ENCODE measurements at places on chromosomes 7 and 10. TPM values are rescaled to one million over a fixed set of nuclear protein-coding genes. Genes with fewer than 3 reads are reported as not detected.
A peak's percentile ranks its signal among the peaks of the same experiment; 100 is the strongest.

Gene CYP51A1
- total RNA-seq, result 76.6 TPM

Gene AGAP6
- 4.3 TPM for total RNA-seq

DNA sequence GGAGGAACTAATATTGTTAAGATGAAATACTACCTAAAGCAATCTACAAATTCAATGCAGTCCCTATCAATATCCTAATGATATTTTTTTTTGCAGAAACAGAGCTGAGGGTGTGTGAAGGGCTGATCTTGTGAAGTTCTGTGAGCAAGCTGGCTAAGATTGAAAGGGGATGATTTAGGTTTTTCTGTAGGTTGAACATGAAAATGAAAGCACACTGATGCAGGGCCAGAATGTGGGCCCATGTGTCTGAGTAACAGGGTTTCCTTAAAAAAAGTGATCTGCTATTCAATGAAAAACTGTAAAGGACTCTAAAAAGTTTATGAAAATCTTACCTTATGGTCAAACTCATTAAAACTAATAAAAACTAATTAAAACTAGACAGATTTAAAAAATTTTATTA is 47.4 kb downstream of the GRB10 start:
- no peak for DNase-seq

GRCh38 chr7:45596665-45597095 is 22.5 kb downstream of the ADCY1 start:
- DNase-seq, result no peak

Gene GSTK1
- 95.8 TPM for total RNA-seq

Gene SPDYE2
- total RNA-seq, result not detected

DNA sequence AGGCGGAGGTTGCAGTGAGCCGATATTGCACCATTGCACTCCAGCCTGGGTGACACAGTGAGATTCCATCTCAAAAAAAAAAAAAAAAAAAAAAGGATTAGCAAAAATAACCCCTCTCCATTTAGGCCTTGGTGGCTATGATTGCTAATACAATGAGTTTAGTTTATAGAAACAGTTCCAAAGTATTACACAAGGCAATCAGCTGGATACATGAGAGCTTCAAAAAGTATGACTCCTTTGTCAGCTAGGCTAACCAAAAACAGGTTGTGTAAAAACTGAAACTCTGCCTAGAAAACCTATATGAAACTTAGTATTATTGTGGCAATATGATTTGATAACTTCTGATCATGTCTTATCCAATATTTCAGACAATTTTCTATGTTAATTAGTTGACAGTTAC is 57.2 kb downstream of the SUGCT start:
- peak; percentile 8 for DNase-seq

DNA sequence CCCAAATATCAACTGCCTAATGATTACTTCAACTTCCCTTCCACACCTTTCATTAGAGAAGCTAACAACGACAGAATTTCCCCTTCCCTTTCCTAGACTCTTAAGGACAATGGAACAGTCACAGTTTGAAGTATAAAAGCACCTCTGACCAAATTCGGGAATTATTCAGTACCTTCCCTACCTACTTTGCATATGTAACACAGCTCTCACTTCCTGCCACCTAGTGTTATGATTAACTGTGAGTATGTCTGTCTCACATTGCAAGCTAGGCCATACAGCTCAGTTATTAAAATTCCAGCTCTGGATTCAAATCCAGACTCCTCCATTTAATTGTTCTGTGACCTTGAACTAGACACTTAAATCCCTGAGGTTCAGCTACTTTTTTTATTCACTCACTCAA is 44.8 kb upstream of the HPSE2 start:
- DNase-seq, result no peak

- DNase-seq, result no peak
Measured at GRCh38 chr7:152987656-152988055, 228.1 kb downstream of the ACTR3B start.

GRCh38 chr10:59991117-59991516 is 84.8 kb upstream of the CCDC6 start:
- no peak for DNase-seq

Gene ANKRD30A
- total RNA-seq, result not detected

- DNase-seq, result peak; percentile 80
Measured at GRCh38 chr7:121547544-121548092, 151.5 kb upstream of the FAM3C start.

Gene ELN
- 208 TPM for total RNA-seq

Gene COL13A1
- total RNA-seq, result 4.6 TPM

Gene SRRM3
- total RNA-seq, result 0.62 TPM

DNA sequence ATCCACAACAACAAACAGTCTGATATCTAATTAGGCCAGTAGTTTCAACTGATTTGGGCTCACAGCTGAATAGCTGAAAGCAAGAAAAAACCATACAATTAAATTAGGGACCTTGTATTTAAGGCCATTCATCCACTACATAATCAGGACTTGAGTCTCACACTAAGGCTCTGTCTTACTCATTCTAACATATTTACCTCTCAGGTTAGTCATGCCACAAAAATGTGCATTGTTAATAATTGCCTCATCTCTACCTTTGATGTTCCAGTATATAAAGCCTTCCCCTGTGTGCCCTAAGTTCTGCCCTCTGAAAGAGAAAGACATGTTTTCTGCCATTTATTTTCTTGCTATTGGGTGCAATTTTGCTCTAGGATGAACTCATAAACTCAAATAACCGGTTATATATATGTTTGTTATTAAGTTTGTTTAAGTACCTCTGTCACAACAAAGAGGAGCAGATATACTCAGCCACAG is 5.3 kb upstream of the C1GALT1 start:
- no peak for DNase-seq
